Adrenal gland (tissue), 19 donors: ENCODE measurements at places on chromosomes 1 and 21.

GRCh38 chr1:149849111-149849946 lies 50.0 kb upstream of the BOLA1 start:
- DNase-seq: peak; percentile 0

GRCh38 chr1:16237343-16237830 lies 404 bp upstream of the CPLANE2 start:
- DNase-seq: peak; percentile 49

DNA sequence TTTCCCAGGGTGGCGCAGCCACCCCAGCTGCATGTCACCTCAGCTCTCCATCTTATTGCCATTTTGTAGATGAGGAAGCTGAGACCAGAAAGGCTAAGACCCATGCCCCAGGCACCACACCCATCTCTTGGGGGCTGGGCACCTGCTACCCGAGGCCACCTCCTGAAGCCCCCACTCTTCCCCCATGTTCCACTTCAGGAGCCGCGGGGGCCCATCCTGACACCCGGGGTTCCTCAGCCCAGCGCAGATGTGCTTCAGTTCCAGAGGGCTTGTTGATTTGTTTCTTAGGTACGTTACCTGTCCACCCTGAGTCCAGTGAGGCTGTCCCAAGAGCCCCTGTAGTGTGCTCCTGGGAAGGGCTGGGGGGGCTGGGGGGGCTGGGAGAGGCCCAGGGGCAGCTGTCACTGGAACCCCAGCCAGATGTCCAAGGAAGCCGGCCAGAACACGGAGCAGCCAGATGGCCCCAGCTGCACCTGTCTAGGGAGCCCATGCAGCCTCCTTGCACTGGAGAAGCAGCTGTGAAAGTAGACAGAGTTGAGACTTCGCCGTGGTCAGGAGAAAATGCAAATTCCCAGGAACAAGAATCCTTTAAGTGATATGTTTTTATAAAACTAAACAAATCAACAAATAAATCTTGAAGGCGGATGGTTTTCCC lies 17.1 kb upstream of the CCDC27 start:
- no peak for DNase-seq

GRCh38 chr1:109259674-109260557 lies 10.6 kb downstream of the CELSR2 start:
- no peak for DNase-seq

GRCh38 chr1:58543260-58543659 lies 3.3 kb downstream of the OMA1 start:
- no peak for DNase-seq

- DNase-seq: no peak
Observed at GRCh38 chr1:93093332-93094006, 14.4 kb downstream of the MTF2 start.

DNA sequence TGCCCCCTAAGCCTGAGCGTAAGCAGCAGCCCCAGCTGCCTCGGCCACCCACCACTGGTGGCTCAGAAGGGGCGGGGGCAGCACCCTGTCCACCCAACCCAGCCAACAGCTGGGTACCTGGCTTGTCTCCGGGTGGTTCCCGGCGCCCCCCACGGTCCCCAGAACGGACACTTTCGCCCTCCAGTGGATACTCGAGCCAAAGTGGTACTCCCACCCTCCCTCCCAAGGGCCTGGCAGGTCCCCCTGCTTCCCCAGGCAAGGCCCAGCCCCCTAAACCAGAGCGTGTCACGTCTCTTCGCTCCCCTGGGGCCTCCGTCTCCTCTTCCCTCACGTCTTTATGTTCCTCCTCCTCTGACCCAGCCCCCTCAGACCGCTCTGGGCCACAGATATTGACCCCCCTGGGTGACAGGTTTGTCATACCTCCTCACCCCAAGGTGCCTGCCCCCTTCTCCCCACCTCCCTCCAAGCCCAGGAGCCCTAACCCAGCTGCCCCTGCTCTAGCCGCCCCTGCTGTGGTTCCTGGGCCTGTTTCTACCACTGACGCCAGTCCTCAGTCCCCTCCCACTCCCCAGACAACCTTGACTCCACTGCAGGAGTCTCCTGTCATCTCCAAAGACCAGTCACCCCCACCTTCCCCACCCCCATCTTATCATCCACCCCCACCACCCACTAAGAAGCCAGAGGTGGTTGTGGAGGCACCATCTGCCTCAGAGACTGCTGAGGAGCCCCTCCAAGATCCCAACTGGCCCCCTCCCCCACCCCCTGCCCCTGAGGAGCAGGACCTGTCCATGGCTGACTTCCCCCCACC lies 46.2 kb downstream of the YARS1 start:
- DNase-seq: peak; percentile 79

GRCh38 chr1:226217273-226217672 lies 6.2 kb upstream of the MIXL1 start:
- no peak for DNase-seq

DNA sequence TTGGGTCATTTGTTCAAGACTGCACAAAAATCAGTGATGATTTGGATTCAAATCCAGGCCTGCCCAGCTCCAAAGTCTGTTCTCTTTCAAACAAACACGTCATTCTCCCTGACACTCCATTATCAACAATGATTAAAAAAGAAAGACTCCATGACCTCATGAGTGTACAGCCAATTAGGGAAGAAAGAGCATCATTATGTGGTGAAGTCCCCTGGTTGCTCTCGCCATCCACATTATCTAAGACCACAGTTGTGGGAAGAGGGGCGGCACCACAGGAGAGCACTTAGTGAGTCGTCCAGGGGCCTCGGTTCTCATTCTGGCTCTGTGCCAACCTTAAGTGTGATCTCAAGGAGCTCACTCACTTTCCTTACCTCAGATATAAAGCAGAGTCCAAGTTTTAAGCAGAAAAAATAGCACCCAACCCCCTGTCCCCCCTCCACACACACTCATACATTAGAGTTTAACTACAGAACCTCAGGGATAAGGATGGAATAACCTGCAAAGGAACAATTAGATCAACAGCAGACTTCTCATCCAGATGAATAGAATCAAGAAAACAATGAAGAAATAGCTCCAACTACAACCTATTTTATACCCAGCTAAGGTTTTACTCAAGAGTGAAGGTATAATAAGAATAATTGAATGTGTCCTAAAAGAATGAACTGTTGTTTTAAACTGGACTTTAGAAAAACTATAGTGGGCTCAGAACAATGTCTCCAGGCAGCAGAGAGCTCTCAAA lies 47.8 kb downstream of the COL6A1 start:
- DNase-seq: no peak
